ENCODE measurements at places on chromosomes 5 and 9. TPM values are rescaled to one million over a fixed set of nuclear protein-coding genes. Genes with fewer than 3 reads are reported as not detected.

HABP4 gene
- 25.8 TPM for total RNA-seq

MELK gene
- total RNA-seq, result 0.76 TPM

KIAA0825 gene
- total RNA-seq, result 2.2 TPM

KIF4B gene
- not detected for total RNA-seq

PRDM12 gene
- total RNA-seq, result not detected

RASEF gene
- 0.03 TPM for total RNA-seq

KIF12 gene
- not detected for total RNA-seq

SH3TC2 gene
- total RNA-seq, result 14.6 TPM

GABRA6 gene
- total RNA-seq, result not detected

FGD3 gene
- total RNA-seq, result 3.0 TPM

TPPP gene
- 34.5 TPM for total RNA-seq

IFNA17 gene
- not detected for total RNA-seq

ECSCR gene
- 21.4 TPM for total RNA-seq

ASPN gene
- 5.7 TPM for total RNA-seq

SLC22A4 gene
- total RNA-seq, result 0.57 TPM

ZFAND5 gene
- 174 TPM for total RNA-seq

PRDM9 gene
- not detected for total RNA-seq

CCDC180 gene
- total RNA-seq, result 1.7 TPM

CCL27 gene
- total RNA-seq, result not detected

PPP3R2 gene
- not detected for total RNA-seq

CTXN3 gene
- total RNA-seq, result not detected

SLC2A6 gene
- total RNA-seq, result 2.7 TPM

BRIX1 gene
- 10.3 TPM for total RNA-seq

YTHDC2 gene
- 12.6 TPM for total RNA-seq

GABRA1 gene
- not detected for total RNA-seq

CD180 gene
- 1.6 TPM for total RNA-seq

RNF224 gene
- total RNA-seq, result not detected

CCDC183 gene
- 1.6 TPM for total RNA-seq

SOX30 gene
- total RNA-seq, result 0.19 TPM

TRIM32 gene
- 15.6 TPM for total RNA-seq

FAM81B gene
- 6.4 TPM for total RNA-seq

All from Right ventricle myocardium inferior (tissue), 1 donor.